ENCODE measurements at places on chromosomes 2 and 18.

DNA sequence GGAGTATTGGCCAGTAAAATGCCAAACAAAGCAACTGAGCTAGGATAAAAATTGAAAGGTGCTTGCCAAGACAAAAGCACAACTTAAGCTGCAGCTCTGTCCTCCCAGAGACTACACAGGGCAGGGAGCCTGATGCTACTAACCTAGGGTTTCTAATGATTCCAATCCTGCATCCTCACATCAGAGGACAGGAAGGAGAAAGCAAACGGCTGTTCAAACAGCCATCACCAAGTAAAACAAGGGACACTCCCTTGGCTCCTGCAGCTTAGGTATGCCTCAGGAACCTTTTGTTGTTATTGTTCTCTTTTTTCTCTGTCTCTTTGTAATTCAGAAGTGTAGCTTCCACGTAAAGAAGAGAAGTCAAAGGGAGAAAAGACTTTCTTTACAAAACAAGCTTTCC lies 99.5 kb downstream of the TCF4 start:
- DNase-seq: no peak

GRCh38 chr2:96449637-96450036 lies 55.5 kb downstream of the NEURL3 start:
- DNase-seq: no peak

- no peak for DNase-seq
Measured at GRCh38 chr2:37637985-37638384, 33.5 kb downstream of the CDC42EP3 start.

- DNase-seq: no peak
Measured at GRCh38 chr2:38267270-38267925, 109.7 kb downstream of the ATL2 start.
